ENCODE measurements at places on chromosomes 1 and 21.

GRCh38 chr1:219189021-219189824 is 15.5 kb downstream of the LYPLAL1 start:
- no peaks in the 10 kb centered on the region for H3K36me3 ChIP-seq
- peak overlapping the region; percentile 65 for H3K27ac ChIP-seq
- peaks cover 36% of the 10 kb centered on the region for H3K4me1 ChIP-seq
- no peaks in the 10 kb centered on the region for H3K27me3 ChIP-seq
- DNase-seq, result peak; percentile 65

- no peak overlapping the region for H3K4me3 ChIP-seq
- peaks cover 3% of the 10 kb centered on the region for H3K27me3 ChIP-seq
- H3K27ac ChIP-seq, result no peak overlapping the region
These were observed 25.1 kb upstream of the RNF186 start for GRCh38 chr1:19840228-19840627.

DNA sequence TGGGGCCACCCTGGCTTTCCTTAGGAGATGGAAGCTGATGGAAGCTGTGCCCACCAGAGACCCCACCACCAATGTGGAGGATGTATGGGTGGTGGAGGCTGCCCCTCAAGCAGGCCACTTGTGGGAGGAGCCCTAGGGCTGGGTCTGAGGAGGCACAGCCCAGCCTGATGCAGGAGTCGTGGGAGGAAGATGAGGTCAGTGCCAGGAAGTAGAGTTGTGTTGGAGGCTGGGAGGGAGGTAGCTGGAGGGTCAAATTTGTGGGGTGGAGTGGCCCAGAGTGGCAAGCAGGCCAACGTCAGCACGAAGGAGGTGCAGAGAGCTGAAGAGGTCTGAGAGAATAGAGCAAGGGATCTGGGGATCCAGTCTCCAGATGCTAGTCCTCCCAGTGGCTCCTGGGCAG is 119.0 kb upstream of the USP24 start:
- no peaks in the 10 kb centered on the region for H3K4me1 ChIP-seq
- H3K4me3 ChIP-seq, result no peak overlapping the region
- no peak overlapping the region for H3K27ac ChIP-seq

- no peaks in the 10 kb centered on the region for H3K36me3 ChIP-seq
- no peak overlapping the region for H3K4me3 ChIP-seq
- H3K27me3 ChIP-seq, result no peaks in the 10 kb centered on the region
- H3K27ac ChIP-seq, result no peak overlapping the region
These were observed 55.8 kb downstream of the MAP3K7CL start for GRCh38 chr21:29186246-29186645.

GRCh38 chr1:200176798-200177197 is 149.3 kb downstream of the NR5A2 start:
- no peak overlapping the region for H3K4me3 ChIP-seq
- H3K27ac ChIP-seq, result no peak overlapping the region
- no peak for DNase-seq
- no peaks in the 10 kb centered on the region for H3K36me3 ChIP-seq

DNA sequence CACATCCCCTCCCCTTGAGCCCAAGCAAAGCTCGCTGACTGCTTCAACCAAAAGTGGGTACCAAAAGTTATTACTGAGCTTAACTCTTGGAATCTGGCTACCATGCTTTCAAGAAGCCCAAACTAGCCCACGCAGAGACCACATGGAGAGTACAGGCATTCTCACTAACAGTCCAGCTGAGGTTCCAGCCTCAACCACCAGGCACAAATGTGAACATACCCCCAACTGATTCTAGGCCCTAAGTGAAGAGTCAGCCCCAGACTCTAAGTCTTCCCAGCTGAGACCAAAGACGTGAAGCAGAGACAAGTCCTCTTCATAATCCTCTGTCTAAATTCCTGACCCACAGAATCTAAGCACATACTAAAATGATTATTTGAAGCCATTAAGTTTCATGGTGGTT is 36.8 kb downstream of the EVI5 start:
- H3K36me3 ChIP-seq, result no peaks in the 10 kb centered on the region
- peak overlapping the region; percentile 42 for H3K27ac ChIP-seq
- DNase-seq, result no peak

GRCh38 chr1:201724766-201725118 is 104.2 kb upstream of the IPO9 start:
- no peaks in the 10 kb centered on the region for H3K27me3 ChIP-seq
- peak; percentile 44 for DNase-seq
- no peak overlapping the region for H3K4me3 ChIP-seq
- H3K36me3 ChIP-seq, result no peaks in the 10 kb centered on the region

GRCh38 chr1:37177230-37177864 is 143.0 kb upstream of the GRIK3 start:
- no peak overlapping the region for H3K4me3 ChIP-seq
- no peak overlapping the region for H3K27ac ChIP-seq
- no peaks in the 10 kb centered on the region for H3K4me1 ChIP-seq
- no peaks in the 10 kb centered on the region for H3K36me3 ChIP-seq
- peak; percentile 29 for DNase-seq
- peaks cover 4% of the 10 kb centered on the region for H3K27me3 ChIP-seq

GRCh38 chr1:12458571-12458970 is 159.4 kb downstream of the DHRS3 start:
- H3K27ac ChIP-seq, result no peak overlapping the region
- H3K27me3 ChIP-seq, result no peaks in the 10 kb centered on the region
- peaks cover 24% of the 10 kb centered on the region for H3K4me1 ChIP-seq
- no peak overlapping the region for H3K4me3 ChIP-seq

DNA sequence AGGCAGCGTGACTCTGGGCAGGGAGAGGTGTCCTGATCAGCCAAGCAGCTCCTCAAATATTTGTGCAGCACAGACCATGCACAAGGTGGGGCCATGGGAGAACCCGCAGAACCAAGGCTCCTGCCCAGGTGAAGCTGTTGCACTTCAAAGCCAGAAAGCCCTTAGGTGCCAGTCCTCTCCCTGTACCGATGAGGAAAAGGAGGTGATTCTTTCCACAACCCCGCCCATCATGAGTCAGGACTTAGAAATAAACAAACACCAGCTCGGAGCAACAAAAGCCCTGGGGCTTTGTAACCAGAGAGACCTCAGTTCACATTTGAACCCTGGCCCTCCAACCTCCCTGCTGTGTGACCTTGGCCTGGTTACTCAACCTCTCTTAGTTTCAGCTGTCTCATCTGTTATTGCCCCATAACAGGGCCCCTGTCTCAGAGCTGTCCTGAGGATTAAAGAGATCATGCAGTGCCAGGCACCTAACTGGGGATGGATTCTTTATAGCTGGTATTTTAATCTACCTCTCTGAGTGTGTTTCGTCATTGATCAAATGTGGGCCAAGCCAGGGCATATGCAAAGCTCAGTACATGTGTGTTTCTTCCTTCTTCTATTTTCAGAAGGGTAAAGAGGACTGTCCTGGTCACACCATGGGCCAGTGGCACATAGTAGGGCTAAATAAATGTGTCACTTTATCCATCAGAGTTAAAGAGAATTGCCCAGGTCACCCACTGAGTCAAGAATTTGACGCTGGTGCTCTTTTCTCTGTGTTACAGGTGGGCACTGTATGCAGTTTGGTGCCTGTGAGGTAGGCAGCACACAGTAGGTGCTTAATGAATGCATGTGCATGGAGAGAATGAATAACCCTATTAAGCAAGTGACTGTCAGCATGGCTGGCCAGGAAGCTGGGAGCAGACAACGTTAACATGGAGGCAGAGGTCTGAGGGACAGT is 1.4 kb downstream of the LDLRAD1 start:
- H3K36me3 ChIP-seq, result no peaks in the 10 kb centered on the region
- H3K4me1 ChIP-seq, result no peaks in the 10 kb centered on the region
- no peak overlapping the region for H3K4me3 ChIP-seq
- H3K27me3 ChIP-seq, result no peaks in the 10 kb centered on the region
- no peak overlapping the region for H3K27ac ChIP-seq
- DNase-seq, result peak; percentile 17

DNA sequence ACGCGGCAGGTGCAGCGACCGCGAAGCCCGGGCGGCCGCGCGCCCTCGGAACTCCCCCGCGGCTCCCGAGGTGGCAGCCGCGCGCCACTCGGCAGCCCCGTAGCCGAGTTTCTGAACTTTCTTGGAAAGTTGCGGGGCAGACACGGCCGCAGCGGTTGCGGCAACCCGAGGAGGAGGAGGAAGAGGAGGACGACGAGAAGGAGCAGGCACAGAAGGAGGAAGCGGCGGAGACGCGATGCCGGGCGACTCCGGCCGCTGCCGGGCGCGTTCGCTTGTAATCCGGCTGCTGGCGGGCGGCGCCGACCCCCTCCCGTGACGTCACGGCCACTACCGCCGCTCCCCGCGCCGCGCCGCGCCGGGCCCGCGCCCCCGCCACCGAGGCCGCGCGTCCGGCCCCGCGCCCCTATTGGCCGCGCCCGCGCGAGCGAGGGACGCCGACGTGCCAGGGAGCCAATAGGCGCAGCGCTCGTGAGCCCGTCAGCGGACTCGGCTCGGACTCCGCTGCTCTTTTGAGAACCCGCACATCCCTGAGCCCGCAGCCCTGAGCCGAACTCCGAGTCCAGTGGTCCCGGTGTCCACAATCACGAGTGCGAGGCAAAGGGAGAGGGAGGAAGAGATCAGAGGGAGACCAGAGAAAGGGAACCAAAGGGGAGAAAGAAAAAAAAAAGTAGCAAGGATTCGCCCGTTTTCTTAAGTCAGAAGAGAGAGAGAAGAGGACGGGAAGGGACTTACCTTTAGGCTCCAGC is 736 bp upstream of the BARHL2 start:
- peaks cover 100% of the 10 kb centered on the region for H3K27me3 ChIP-seq
- DNase-seq, result peak; percentile 73
- H3K4me3 ChIP-seq, result peak overlapping the region; percentile 30
- no peaks in the 10 kb centered on the region for H3K36me3 ChIP-seq
- H3K4me1 ChIP-seq, result peaks cover 6% of the 10 kb centered on the region
- no peak overlapping the region for H3K27ac ChIP-seq

DNA sequence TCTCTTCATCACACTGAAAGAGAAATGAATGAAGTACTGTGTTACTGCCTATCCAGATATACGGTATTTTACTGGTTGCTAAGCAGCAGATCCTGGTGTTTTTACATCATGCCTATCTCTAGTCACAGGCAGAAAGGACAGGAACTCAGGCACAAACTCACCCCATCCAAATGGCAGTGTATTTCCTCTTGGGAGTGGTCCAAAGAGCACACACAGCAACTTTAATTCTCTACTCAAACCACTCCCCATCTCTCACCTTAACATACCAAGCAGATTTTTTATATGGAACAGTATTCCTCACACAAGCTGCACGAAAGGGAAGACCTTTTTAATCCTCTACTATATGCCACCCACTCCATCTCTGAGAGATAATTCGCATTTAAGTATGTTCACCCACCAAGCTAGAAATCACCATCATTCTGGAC is 27.3 kb downstream of the EIF4G3 start:
- peak; percentile 67 for DNase-seq
- H3K27ac ChIP-seq, result peak overlapping the region; percentile 32
- no peaks in the 10 kb centered on the region for H3K36me3 ChIP-seq
- no peak overlapping the region for H3K4me3 ChIP-seq
- H3K27me3 ChIP-seq, result no peaks in the 10 kb centered on the region
- peaks cover 8% of the 10 kb centered on the region for H3K4me1 ChIP-seq

GRCh38 chr1:6098303-6099215 is 52.9 kb downstream of the KCNAB2 start:
- H3K4me1 ChIP-seq, result no peaks in the 10 kb centered on the region
- H3K27ac ChIP-seq, result no peak overlapping the region
- no peaks in the 10 kb centered on the region for H3K36me3 ChIP-seq
- DNase-seq, result peak; percentile 92
- no peak overlapping the region for H3K4me3 ChIP-seq

GRCh38 chr1:186700722-186701121 is 20.5 kb upstream of the PTGS2 start:
- no peak overlapping the region for H3K4me3 ChIP-seq
- no peaks in the 10 kb centered on the region for H3K27me3 ChIP-seq
- H3K4me1 ChIP-seq, result no peaks in the 10 kb centered on the region

DNA sequence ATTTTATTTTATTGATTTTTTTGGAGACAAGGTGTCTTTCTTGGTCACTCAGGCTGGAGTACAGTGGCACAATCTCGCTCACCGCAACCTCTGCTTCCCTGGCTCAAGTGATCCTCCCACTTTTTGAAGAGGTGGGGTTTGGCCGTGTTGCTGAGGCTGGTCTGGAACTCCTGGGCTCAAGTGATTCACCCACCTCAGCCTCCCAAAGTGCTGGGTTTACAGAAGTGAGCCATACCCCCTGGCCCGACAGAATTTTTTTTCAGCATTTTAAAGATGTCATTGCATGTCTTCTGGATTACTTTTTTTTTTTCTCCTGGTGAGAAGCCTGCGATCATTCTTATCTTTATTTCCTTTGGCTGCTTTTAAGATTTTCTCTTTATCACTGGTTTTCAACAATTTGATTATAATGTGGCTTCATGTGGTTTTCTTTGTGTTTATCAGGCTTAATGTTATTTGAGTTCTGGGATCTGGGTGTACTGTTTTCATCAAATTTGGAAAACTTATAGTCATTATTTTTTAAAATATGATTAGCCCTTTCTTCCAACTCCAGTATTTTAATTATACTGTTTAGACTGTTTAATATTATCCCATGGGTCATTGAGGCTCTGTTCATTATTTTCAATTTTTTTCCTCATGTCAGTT is 23.1 kb upstream of the PTBP2 start:
- no peak for DNase-seq
- no peaks in the 10 kb centered on the region for H3K36me3 ChIP-seq
- no peak overlapping the region for H3K27ac ChIP-seq
- H3K4me1 ChIP-seq, result no peaks in the 10 kb centered on the region

DNA sequence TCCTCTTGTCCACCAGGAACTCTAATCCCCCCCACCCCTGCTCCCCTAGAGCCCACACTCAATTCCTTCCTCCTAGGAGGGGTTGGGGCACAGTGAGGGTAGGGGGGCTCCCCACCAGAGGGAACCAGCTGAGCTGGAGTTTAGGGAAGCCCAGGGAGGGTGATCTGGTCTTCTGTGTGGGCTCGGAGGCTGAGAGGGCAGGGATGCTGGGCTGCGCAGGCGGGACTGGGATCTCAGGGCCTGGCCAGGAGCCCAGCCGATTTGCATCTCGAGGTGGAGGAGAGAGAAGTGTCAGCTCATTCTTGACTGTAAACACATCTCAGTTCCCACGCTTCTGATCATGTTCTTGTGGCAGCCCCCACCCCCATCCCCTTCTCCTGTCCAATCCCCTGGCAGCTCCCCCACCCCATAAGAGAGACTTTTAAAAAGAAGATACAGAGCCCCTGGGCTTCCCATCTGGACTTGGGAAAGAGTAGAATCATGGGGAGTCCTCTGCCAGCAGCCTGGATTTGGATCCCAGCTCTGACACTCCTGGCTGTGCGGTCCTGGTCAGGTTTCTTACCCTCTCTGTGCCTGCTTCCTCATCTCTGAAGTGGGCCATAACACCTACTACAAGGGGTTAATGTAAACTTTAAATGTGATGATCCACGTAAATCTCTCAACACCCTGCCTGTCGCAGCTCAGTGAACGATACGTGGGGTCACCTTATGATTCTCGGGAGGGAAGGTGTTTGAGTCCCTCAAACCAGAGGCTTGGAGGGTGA is 6.6 kb downstream of the PEAR1 start:
- H3K27ac ChIP-seq, result no peak overlapping the region
- peak; percentile 67 for DNase-seq
- H3K4me3 ChIP-seq, result no peak overlapping the region
- H3K36me3 ChIP-seq, result no peaks in the 10 kb centered on the region

- H3K36me3 ChIP-seq, result no peaks in the 10 kb centered on the region
- no peak for DNase-seq
- H3K4me1 ChIP-seq, result peaks cover 5% of the 10 kb centered on the region
- no peak overlapping the region for H3K4me3 ChIP-seq
- H3K27ac ChIP-seq, result no peak overlapping the region
- no peaks in the 10 kb centered on the region for H3K27me3 ChIP-seq
These were observed 340.9 kb downstream of the MATN1 start for GRCh38 chr1:30382496-30382895.

GRCh38 chr1:207813946-207814345 is 62.1 kb downstream of the CD46 start:
- H3K27ac ChIP-seq, result no peak overlapping the region
- H3K36me3 ChIP-seq, result no peaks in the 10 kb centered on the region
- no peaks in the 10 kb centered on the region for H3K27me3 ChIP-seq
- H3K4me3 ChIP-seq, result no peak overlapping the region
